Epithelial cell of proximal tubule (primary cell): ENCODE measurements at places on chromosomes 7 and 10.

GRCh38 chr10:35723059-35723458 lies 81.0 kb upstream of the FZD8 start:
- no peak for DNase-seq

DNA sequence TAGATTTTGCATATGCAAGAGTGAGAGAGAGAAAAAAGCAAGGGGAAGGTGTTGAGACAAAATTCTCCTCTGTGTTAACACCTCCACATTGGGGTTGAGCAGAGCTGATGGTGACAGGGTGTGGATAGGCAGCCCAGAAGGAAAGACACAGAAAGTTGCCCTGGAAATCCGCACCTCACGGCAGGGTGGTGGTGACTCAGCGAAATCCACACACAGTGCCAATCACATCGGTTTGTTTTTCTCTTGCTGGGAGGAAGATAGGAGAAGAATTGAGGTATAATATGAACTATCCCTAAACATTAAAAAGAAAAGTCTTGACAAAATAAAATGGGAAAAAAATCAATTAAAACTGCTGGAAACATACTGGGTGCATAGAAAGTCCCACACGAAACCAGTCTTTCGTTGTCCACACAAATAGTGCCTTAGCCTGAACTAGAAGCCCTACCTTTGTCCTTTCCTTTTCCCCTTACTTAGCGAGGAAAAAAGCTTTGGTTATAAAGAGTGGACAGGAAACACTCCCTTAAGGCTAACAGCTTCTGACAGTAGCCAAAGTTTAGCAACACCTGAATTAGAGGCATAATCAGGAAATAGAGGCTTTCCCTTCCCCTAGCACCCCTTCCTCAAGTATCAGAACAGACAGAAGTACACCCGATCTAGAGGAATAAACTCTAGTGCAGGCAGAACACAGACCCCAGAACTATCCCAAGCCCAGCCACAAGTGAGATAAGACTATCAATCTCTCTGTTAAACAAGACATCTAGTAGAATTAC lies 39.2 kb upstream of the DNAJC1 start:
- no peak for DNase-seq

DNA sequence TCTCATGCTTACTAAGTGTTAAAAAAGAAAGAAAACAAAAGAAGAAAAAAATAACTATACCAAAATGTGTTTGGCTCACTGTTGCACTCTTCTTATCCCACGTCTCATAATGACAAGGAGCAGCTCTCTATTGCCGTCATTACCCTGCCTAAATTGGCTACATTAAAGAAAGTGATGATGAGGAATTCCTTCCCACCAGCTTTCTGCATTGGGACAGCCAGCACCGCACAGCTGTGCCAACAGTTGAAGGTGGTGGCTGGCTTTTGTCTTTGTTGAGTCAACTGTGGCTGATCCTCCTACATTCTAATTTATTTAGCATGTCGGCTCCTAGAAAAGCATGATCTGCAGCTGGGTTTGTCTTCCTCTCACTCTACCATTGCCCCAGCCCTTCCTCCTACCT lies 751.8 kb downstream of the KCNMA1 start:
- no peak for DNase-seq

- no peak for DNase-seq
Observed at GRCh38 chr10:53744746-53745145, 972.2 kb upstream of the MBL2 start.

- peak; percentile 61 for DNase-seq
Observed at GRCh38 chr10:11684717-11685645, 57.2 kb upstream of the ECHDC3 start.

DNA sequence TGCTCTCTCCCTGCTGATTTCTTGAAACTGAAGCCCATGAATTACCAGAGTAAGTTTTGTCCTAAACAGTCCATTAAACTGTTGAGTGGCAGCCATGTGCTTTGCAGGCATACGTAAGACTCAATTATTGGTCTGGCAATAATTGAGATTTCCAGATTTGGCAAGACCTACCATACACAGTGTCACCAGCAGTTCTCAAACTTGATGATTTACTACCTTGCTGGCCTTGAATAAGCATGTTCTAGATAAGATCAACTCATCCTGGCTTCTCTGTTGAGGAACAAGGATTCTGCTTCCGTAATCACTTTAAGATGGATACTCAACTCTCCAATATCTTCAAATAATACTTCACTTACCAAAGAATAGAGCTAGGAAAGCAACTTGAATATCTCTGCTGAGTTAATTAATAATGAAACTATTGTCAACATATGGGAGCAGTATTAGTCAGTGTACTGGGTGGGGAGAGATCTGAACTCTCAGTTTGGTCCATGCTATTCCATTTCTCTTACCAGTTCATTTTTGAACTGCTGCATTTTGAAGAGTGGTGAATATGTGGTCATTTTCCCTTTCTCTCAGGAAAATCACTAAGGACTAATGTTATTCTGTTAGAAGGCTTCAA lies 181.4 kb downstream of the IPMK start:
- no peak for DNase-seq

- no peak for DNase-seq
Observed at GRCh38 chr7:110131344-110131743, 959.6 kb upstream of the LRRN3 start.

DNA sequence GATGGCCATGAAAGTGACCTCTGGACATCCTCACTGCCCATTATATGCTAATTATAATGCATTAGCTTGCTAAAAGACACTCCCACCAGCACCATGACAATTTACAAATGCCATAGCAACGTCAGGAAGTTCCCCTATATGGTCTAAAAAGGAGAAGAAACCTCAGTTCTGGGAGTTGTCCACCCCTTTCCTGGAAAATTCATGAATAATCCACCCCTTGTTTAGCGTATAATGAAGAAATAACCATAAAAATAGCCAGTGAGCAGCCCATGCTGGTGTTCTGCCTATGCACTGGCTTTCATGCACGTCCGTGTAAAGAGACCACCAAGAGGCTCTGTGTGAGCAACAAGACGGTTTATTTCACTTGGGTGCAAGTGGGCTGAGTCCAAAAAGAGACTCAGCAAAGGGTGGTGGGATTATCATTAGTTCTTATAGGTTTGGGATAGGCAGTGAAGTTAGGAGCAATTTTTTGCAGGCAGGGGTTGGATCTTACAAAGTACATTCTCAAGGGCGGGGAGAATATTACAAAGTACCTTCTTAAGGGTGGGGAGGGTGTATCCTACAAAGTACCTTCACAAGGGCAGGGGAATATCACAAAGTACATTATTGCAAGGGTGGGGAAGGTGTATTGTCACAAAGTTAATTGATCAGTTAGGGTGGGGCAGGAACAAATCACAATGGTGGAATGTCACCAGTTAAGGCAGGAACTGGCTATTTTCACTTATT lies 45.6 kb downstream of the LBX1 start:
- no peak for DNase-seq

DNA sequence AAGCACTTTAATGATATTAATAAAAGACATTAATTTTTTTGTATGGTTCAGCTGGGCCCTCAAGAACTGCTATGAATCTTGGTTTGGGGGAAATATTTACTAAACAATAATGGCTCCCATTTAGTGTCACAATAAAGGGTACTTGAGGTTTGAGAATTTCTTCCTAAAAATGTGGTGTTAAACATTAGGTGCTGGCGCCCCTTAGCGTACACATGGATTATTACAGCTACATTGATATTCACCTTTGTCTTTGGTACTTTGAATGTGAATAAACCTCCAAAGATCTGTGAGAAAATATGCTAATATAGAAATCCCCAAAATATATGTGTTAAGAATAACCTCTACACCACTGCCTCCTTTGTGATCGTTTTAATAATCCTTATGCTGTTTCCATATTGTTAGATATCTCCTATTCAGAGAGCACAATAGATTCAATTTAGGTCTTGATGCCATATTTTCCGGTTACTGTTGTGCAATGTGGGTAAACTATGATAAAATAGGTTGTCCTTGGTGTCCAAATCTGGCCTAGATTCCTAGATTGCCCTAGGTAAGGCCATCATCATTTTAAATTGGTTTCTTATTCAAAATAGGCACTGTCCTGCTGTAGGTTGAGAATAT lies 161.8 kb upstream of the CACNA2D1 start:
- no peak for DNase-seq

GRCh38 chr7:100744605-100745004 lies 11.2 kb downstream of the ZAN start:
- DNase-seq, result no peak

DNA sequence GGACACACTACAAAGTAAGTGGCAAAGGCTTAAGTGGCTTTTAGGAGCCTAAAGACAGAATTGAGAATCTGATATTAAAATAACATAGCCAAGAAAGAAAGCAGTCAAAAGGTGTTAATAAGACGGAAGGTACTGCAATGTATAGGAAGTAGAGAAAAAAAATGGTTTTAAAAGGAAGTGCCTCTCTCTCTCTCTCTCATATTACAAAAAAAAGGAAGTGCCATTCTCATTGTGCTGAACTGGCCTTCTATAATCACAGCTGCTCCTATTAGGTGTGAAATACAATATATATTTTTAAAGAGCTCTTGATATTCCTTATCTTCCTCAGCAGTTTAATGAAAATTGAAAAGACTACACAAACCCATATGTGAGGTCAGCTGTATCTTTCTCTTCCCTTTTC lies 199.4 kb upstream of the NPVF start:
- no peak for DNase-seq

GRCh38 chr7:13042605-13043236 lies 355.3 kb downstream of the ARL4A start:
- DNase-seq, result peak; percentile 9

GRCh38 chr7:36430881-36431280 lies 41.2 kb downstream of the ANLN start:
- DNase-seq, result no peak

DNA sequence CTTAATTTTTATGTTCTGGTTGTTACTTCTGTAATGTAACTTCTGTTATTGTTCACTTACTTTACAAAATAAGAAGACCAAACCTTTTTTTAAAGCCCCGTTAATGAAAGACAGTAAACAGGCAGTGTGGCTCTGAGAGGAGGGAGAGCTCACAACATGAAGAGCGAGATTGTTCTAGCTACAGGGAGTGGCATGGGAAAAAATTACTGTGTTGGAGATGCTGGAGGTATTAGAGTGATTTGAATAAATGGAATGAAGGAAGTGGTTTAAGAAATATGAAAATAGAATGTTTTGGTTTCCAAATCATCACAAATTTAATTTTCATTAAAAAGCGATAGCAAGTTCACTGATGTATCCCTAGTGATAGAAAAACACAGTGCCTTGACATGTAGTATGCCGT lies 31.8 kb downstream of the REEP3 start:
- no peak for DNase-seq

DNA sequence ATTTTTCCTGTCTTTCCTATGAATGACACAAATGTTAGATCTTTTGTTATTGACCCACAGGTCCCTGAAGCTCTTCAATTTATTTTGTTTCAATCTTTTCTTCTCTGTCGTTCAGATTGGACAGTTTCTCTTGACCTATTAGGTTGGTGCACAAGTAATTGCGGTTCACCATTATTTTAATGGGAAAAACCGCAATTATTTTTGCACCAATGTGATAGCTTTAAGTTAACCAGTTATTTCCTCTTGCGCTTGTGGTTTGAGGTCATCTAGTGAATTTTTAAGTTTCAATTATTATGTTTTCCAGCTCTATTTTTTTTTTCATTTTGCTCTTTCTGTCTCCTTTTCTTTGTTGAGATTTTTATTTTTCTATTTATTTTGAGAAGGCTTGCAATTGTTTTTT lies 399.2 kb downstream of the INHBA start:
- no peak for DNase-seq

- no peak for DNase-seq
Observed at GRCh38 chr7:148503900-148504487, 86.6 kb upstream of the C7orf33 start.

- no peak for DNase-seq
Observed at GRCh38 chr10:122509323-122509722, 48.0 kb downstream of the HTRA1 start.

DNA sequence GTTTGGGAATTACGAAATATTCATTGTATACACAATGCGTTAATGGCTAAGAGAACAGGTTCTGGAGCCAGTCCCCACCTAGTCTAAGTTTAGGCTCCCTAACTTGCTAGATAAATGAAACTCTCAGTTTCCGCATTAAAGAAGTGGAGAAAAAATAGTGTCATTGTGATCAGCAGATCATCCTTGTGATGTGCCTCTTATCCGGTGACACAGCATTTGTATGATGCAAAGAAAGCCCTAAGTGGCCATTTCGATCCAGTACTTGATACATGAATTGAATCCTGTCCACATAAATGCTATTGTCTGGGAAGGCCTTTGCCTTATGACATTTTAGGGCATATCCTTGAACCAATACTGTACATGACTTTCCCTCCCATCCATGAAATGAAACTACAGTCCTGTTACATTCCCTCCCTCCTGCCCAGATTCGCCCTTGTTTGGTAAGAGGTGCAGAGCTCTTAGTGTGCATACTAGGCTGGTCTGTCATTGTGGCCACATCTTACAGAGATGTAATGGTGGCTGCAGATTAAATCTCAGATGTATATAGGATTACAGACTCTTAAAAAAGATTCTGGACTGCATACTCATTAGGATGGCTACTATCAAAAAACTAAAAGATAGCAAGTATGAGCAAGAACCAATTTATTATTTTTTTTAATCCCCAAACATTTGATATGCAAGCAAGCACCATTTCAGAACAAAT lies 80.9 kb downstream of the LRRC4 start:
- no peak for DNase-seq

DNA sequence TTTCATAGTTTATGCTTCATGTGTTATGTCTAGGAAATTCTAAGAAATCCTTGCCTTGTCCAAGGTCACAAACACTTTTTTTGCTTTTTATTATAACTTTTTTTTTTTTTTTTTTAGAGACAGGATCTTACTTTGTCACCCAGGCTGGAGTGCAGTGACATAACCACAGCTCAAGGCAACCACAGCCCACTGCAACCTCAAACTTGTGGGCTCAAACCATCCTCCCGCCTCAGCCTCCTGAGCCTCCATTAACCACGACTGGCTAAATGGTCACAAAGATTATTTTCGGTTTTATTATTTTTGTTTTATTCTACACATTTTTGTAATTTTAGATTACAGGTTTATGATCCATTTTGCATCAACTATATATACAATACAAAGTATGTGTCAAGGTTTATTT lies 7.1 kb upstream of the FAM204A start:
- no peak for DNase-seq

DNA sequence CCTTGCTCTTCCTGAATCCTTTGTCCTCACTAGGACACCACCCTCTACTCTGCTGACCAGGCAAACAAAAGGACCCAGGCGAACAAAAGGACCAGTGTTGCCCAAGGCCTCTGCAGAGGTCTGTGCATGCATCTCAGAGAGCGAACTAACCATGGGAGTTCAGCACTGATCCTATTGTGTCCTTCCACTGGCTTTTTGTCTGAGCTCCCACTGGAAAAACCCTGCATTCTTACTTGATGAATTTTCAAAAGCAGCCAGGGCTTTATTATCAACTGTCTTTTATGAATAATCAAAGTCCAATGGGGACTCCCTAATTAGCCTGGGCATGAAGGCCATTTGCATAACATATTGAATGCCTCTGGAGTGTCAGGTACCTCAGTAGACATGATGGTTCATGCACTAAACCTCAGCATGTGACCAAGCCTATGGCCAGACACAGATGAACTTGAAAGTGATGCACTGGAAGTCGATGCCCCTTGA lies 140.6 kb downstream of the KCNMA1 start:
- no peak for DNase-seq
